Stimulated activated CD8-positive, alpha-beta memory T cell treated with anti-CD3 and anti-CD28 coated beads, Interleukin-7, amount 100 ng/mL, for 24 hours (primary cell): ENCODE measurements at places on chromosomes 3 and 15.

DNA sequence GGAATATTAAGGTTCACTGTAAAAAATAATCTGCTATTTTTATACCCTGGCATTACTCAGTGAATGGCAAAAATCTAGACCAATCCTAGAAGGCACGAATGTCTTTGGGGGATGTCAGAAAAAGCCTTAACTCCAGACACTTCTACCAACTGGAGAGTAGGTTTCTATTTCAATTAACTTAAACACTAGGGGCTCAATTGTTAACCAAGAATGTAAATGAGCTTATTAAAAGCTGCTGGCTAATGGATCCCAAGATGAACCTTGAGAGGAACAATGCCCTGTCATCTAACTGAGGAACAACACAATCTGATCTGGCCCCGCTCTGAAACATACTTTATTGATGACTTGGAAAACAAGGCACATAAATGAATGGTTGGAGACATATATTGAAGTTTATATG, 701.4 kb downstream of the FHIT start:
- no peak for DNase-seq

DNA sequence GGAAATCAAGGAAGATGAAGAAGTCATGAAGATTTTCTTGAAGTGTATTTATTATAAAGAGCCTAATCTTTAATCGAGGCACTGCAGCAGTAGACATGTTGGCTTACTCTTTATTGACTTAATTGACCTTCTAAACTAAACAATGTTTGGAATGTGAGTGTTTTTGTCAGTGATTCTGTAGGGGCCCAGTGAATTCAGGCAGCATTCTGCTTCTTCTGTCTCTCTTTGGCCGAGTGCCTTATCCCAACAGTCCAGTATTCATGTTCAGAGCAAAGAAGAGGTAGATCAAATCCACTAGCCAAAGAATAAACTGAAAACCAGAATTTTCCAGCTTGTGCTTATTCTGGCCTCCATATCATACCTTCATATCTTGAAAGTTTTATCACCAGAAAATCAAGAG, 55.7 kb downstream of the RLBP1 start:
- DNase-seq: no peak

GRCh38 chr3:14481018-14481645, 59.0 kb downstream of the GRIP2 start:
- DNase-seq: no peak

DNA sequence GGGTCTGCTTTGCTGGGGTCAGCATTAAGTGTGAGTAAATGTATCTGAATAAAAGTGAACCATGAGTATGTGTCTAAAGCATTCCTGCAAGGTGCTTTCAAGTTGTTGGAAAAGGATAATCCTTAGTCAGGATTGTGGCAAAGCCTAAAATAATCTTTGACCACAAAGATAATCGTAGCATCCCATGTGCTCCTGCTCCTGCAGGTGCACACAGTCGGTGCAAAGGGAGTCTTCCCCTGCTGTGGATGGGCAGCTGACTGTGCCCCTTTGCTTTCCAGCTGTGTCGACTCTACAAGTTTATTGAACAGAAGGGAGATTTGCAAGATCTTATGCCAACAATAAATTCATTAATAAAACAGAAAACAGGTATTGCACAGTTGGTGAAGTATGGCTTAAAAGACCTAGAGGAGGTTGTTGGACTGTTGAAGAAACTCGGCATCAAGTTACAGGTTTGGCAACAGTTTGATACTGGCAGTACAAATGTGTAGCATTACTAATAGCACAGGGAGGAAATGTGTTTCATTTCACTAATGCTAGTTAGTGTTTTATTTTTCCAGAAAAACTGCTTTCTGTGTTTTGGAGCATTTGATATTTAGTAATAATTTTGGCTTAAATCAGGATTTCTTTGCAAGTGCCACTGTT, 22.6 kb downstream of the SRP14 start:
- DNase-seq: no peak

- no peak for DNase-seq
Measured at GRCh38 chr15:91472316-91472756, 372.3 kb downstream of the SV2B start.

DNA sequence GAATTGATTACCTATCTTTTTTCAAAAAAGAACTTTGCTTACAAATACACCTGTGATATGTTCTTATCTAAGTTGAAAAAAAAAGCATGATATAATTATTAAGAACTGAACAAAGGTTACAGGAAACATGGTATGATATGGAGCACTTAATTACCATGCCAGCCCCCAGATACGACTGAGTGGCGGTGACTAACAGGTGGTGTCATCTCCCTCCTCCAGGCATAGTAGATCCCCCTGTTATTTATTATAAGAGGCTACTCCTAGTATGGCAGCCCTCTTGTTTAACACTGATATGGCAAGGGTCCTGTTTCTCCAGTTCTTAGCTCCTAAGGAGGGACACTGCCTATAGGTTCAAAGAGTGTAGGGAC, 31.0 kb upstream of the TM4SF4 start:
- DNase-seq: no peak

- DNase-seq: no peak
Measured at GRCh38 chr15:80578206-80578595, 116.9 kb upstream of the ABHD17C start.

DNA sequence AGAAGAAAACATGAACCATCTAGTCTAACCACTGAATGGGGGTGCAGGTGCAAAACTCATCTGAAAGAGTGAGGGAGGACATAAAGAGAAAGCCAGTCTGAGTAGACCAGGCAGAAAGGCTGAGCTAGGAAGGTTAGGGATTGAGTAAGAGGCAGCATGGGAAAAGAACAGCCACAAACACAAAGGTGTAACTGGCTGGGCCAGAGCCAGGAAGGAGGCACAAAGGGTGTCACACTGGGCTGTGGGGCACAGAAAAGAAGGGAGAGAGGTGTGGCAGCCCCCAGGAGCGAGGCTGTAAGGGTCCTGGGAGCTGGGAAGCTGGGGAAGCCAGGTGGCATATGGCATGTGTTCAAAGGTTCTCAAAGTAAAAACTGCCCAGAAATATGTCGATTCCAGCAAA, 18.7 kb downstream of the IGSF11 start:
- DNase-seq: no peak

GRCh38 chr3:16462679-16463078, 50.8 kb downstream of the RFTN1 start:
- DNase-seq: no peak

- DNase-seq: no peak
Measured at GRCh38 chr15:33801954-33802353, 166.3 kb upstream of the CHRM5 start.

DNA sequence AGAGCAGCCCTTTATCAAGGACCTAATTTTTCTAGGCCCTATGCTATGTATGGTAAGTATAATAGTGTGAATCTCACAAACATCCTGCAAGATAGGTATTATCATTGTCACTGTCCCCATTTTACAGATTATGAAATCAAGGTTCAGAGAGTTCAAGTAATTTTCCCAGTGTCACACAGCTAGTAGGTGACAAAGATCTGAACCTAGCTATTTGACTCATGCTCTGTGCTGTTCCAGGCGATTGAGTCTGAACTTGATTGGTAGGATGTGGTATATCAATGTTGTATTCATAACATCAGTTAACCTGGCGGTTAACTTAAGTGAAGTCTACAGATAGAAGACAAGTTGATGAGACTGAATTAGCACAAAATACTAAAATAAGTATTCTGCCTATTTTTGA, 229.9 kb downstream of the CHST2 start:
- no peak for DNase-seq

GRCh38 chr15:48784756-48785155, 26.1 kb downstream of the CEP152 start:
- no peak for DNase-seq

- no peak for DNase-seq
Measured at GRCh38 chr3:14791343-14791945, 27.3 kb upstream of the FGD5 start.

GRCh38 chr3:157029365-157029790, 130.6 kb downstream of the CCNL1 start:
- DNase-seq: no peak

DNA sequence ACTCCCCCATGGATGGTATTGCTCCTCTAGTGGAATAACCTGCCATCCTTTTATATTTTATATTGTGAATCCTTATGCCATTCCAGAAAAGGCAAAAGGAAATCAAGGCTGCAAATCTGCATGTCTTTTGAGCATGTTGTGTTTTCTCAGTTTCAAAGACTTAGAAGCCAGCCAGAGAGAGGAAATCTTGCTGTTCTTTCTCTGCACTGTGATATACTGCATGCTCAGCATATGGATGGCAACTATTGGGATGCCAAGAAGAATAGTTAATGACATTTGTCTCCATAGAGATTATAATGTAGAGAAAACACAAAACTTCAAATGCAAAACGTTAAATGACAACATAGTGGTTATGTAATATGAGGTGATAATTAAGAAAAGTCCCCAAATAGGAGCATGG, 106.0 kb upstream of the NUDT16 start:
- no peak for DNase-seq

DNA sequence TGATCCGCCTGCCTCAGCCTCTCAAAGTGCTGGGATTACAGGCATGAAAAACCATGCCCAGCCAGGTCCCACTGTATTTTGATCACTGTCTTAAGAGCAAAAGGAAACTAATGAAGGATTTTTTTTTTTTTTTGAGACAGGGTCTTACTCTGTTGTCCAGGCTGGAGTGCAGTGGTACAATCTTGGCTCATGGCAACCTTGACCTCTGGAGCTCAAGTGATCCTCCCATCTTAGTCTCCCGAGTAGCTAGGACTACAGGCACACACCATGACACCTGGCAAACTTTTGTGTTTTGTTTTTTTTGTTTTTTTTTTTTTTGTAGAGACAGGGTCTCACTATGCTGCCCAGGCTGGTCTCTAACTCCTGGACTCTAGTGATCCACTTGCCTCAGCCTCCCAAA, 6.4 kb downstream of the EMC3 start:
- DNase-seq: no peak

DNA sequence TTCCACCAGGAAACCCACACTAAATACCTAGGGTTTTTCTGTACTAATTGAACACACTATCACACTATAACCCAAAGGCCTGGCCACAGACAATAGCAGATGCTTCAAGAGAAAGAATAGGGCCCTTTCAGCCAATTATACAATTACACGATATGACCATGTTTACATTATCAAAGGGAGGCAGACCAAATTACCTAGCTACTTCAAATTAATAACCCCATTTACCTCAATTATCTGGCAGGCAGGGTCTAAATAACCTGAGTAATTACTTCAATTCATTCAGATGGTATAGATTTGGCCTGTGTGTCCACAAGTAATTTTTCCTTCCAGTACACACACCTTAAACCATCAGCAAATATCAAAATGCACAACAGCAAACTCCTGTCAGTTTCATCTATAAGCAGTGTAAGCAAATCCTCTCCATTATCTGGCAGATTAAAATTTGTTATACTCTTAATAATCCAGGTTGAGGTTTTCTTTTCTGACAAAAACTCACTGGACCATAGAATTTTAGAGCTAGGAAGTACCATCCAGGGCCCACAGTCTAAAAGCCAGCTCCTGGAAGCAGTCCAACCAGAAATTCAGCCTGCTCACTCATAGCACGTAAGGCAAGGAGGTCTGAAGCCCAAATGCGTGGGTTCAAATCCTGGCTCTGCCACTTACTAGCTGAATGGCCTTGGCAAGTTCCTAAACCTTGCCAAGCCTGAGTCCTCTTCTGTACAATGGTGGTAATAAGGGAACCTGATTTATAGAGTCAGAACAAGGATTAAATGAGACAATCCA, 51.8 kb downstream of the RFTN1 start:
- DNase-seq: no peak

DNA sequence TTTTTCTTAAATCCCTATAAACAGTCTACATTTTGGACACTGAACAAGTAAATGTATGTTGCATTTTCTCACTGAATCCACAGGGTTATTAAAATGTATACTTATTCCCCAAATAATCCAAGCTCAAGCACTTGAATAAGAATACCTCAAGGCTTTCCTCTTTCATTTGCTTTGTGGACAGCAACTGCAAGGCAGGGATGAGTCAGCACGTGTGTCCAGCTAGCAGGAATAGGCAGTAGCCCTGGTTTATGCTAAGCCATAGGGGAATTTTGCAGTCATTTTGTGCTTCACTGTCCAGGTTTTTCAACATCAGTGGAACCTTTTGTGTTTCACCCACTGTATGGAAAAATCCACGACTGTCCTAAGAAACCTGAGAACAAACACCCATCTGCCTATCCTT, 96.7 kb upstream of the KCNMB2 start:
- DNase-seq: no peak

DNA sequence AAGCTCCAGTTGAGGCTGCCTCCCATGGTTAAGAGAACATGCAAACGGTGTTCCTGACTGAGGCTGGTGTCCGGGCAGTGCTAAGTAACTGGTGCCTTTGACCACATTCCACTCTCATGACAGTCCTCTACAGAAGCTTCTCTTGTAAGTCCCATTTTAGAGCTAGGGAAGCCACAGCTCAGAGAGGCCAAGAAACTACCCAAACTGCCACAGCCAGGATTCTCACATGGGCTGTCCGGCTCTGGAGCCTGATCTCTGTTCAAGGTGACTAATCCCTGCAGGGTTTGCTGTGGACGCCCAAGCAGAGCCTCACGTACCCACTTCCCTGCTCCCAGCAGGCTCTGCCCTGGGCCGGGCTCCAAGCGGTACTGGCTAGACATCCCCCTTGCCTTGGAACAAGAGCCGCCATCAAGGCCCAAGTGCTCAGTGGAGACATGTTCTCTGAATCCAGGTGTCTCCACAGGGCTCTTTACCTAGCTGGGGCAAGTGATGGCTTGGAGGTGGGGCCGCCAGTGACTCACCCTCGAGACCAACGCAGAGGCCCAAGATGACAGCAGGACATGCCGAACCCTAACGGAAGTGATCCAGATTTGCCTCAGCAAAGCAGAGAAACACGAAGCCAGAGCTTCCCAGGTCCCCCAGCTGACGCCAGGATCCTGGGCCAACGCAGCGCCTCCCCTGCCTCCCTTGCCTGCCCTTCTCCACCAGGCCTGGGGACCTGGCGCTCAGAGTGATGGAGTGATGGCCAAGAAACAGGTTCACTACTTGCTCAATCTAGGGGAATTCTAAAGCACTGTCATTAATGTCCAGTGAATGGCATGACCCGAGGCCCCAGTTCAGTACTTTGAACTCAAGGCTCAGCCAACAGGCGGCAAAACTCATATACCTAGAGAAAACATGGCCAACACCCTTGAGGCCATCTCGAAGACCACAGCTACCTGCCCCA, 24.4 kb downstream of the KLHL25 start:
- no peak for DNase-seq

DNA sequence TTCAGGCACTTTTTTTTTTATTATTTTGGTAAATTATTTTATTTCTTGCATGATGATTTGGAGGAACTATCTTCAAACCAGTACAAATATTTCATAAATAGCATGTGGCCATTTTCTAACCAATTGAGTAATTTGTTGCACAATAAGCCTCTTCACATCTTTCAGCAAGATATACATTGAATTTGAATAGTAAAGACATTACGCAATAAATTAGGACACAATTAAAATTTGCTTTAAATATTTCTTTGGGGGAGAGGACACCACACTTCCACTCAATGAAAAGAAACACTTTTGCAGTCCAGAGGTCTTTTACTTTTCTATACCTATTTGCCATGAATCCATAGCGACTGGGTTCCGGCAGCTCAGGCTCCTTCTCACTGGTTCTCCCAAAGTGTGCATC, 762.6 kb upstream of the GOLIM4 start:
- DNase-seq: no peak

- no peak for DNase-seq
Measured at GRCh38 chr3:48970586-48970985, 19.5 kb upstream of the P4HTM start.
